CD4-positive, alpha-beta T cell treated with Interleukin-12 subunit alpha and Interleukin-12 subunit beta, for 1 hour (primary cell): ENCODE measurements at places on chromosomes 5 and 9.

GRCh38 chr9:27591093-27591492 is 17.8 kb upstream of the C9orf72 start:
- DNase-seq = no peak

GRCh38 chr5:94505327-94506068 is 112.9 kb downstream of the KIAA0825 start:
- no peak for DNase-seq

DNA sequence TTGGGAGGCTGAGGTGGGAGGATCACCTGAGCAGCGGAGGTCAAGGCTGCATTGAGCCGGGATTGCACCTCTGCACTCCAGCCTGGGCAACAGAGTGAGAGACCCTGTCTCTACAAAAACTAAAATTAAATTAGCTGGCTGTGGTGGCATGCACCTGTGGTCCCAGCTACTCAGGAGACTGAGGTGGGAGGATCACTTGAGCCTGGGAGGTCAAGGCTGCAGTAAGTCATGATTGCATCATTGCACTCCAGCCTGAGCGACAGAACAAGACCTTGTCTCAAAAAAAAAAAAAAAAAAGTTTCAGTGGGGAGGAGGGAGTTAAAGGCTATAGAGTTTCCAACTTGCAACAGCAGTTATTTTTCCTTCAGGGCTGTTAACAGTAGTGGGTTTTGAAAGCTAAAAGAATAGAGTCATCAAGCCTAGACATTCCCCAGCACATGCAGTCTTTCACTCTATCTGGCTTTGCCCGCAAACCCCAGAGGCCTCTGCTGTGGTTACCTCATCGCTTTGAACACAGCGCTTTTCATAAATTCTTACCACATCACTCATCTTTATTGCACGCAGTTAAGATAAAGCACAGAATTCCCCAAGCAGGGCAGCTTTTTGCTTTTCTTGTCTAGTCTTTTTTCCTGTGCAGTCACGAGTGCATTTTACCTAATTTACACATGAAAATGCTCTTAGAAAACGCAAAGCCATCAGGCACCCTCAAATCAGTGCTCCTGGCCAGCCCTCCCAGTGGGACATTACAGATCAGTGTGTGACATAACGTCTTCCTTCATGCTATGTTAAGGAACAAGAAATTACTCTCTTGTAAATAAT is 8.7 kb upstream of the SLC2A8 start:
- peak; percentile 87 for DNase-seq

- no peak for DNase-seq
Observed at GRCh38 chr5:60698336-60698735, 1.6 kb downstream of the DEPDC1B start.

DNA sequence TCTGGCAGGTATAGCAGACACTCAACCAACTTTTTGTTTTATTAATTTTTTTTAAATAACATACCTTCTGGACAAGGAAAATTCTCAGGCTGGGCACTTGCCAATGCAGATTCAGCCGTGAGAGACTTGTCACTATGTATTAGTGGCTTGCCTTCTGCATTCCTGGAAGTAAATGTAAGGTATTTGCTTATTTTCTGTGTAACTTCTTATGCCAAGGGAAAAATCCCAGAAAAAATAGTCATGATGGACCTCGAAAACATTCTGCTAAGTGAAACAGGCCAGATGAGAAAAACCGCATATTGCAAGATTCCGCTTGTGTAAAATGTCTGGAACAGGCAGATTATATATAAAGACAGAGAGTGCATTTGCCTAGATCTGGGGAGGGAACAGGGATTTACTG is 260.3 kb upstream of the DAPK1 start:
- DNase-seq = no peak

DNA sequence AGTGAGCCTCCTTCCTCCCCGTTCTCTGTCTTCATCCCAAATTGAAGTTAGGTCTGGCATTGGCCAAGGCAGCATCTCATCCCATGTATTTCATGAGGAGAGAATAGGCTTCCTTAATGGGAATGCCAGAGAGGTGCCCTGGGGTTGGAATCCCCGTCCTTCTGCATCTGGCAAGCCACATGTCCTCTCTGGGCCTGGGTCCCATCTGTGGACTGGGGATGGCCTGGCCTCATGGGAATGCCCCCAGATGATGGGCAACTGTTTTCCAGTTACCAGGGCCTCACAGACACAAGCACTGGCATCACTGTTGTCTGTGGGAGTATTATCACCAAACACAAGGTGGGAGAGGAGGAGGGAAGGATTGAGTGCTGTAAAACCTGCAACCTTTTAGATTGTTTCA is 153.9 kb downstream of the FSTL4 start:
- DNase-seq = no peak

DNA sequence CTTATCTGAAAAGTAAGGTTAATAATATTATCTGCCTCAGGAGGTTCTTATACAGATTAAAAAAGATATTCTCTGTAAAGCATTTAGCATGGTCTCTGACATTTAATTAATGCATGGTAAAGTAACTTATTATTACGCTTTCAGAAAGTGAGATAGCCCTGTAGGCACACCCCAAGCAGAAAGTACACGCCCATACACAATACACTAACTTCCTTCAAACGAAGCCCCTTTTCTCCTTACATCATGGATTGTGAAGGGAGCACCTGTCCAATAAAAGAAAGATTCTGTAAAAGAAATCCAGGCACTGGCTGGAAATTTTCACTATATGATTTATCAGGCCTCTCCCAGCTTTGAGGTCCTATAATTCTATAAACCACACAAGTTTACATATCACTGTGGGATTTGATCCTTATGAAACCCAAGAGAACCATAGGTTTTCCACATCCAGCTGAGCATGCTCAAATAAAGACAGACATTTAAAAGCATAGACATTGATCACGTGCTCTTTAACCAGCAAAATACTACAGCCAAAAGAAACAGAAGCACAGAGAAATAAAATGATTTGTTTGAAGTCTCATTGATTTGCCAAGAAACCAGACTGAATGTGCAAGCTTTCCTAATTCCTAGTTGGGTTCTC is 14.1 kb upstream of the NR3C1 start:
- DNase-seq = no peak

DNA sequence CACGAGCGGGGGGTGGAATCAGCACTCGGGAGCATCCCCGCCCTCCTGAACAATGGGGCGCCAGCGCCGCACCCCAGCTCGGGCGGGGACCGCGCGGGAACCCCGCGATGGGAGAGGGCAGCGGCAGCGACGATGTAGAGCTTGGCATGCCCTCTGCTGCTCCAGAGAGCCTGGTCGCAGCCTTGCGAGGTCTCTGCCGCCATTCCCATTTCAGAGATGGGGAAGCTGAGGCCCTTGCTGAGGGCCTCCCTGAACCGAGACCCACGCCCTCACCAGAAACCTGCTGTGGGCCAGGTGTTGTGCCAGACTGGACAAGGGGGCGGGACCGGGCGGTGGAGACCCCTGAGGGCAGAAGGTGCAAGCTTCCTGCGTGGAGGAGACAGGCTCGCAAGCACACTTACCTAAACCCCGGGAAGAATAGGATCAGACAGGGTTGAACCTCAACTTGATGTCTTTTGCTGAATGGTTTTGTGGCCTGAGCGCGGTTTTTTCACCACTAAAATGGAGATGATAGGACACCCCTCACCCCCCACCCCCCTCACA is 647 bp upstream of the MEGF9 start:
- DNase-seq = no peak

DNA sequence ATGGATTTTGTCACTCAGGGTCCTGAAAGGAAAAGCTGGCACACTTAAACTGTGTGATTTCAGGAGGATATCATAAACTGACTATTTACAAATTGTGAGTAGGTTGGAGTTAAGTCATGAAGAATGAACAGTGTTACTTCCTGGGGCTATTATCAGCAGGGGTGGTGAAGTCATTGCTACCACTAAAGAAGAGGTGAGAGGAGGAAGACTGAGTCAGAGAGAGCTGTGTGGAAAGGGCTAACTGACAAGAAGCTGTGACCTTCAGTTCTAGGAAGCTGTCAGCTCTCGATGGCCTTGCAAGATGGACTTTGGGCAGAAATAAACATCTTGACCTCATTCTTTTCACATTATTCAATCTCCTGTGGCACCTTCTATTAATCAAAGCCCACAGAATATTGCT is 72.3 kb upstream of the STARD4 start:
- peak; percentile 1 for DNase-seq

GRCh38 chr9:75106857-75107256 is 18.5 kb downstream of the OSTF1 start:
- DNase-seq = no peak

DNA sequence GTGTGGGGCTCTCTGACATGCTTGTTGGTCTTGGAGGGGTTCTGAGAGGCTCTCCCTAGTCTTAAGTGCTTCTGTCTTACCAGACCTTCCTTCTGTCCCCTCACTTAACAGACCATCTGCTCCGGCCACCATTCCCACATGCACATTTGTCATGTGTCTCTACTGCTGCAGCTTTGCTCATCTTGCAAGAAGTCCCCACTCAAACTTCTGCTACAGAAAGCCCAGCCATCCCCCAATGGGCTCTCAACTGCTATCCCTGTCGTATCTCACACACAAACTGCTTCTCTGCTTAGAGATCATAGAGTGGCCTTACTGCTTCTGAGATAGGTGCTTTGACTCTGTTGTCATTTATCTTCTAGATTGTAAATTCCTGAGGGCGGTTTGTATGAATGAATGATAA is 69.4 kb downstream of the NUP214 start:
- DNase-seq = no peak

GRCh38 chr9:34929506-34930102 is 28.5 kb upstream of the PHF24 start:
- DNase-seq = peak; percentile 19

DNA sequence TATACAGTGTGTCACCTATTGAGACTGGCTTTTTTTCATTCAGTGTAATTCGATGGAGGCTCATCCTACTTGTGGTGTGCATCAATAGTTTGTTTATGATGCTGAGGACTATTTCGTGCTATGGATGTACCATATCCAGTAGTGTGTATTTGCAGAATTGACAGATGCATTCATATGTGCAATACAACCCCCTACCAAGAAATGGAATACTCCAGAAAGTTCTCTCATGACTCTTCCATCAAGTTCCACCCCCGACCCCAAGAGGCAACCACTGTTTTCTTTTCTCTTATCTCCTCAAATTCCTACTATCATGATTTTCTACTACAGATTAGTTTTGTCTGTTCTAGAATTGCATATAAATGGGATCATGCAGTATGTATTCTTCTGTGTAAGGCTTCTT is 21.9 kb downstream of the FBXO10 start:
- DNase-seq = no peak

GRCh38 chr9:77575785-77576184 is 72.3 kb downstream of the GNA14 start:
- DNase-seq = no peak

GRCh38 chr9:95506428-95506677 is 10.4 kb downstream of the PTCH1 start:
- DNase-seq = peak; percentile 30

- DNase-seq = peak; percentile 33
Observed at GRCh38 chr5:149667084-149667828, 62.9 kb upstream of the PPARGC1B start.

- DNase-seq = no peak
Observed at GRCh38 chr5:82924226-82925060, 152.8 kb downstream of the TMEM167A start.

- DNase-seq = no peak
Observed at GRCh38 chr5:440401-441201, 2.4 kb upstream of the EXOC3 start.

DNA sequence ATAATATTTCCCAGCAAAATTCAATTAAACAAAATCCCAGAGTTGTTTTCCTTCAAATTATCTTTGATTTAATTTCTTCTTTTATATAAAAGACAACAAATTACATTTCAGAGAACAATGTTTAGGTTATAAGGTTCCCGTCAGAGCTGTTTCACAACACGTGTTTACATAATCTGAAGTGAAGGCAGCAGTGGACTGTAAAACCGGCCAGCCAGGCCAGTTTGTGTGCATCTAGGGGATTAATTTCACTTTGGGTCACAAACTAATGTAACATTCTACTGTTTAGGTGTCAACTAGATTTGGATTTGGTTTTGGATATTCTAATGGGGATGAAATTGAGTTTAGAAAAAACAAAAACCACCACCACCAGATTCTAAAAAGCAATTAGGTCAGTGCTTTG is 86.5 kb upstream of the PLPP1 start:
- no peak for DNase-seq
